ENCODE measurements at places on chromosomes 6 and 20. TPM values are rescaled to one million over a fixed set of nuclear protein-coding genes. Genes with fewer than 3 reads are reported as not detected.

GRCh38 chr6:155041741-155042279, 46.7 kb downstream of the TIAM2 start:
- peak; percentile 78 for DNase-seq
- H3K4me3 ChIP-seq = no peak overlapping the region
- H3K27ac ChIP-seq = peak overlapping the region; percentile 48
- peaks cover 10% of the 10 kb centered on the region for H3K4me1 ChIP-seq

- no peak for DNase-seq
- no peaks in the 10 kb centered on the region for H3K4me1 ChIP-seq
- no peaks in the 10 kb centered on the region for H3K27me3 ChIP-seq
- H3K36me3 ChIP-seq = no peaks in the 10 kb centered on the region
- H3K4me3 ChIP-seq = no peak overlapping the region
These were observed 202.3 kb downstream of the ERMARD start for GRCh38 chr6:169953686-169954085.

The HTR1B gene
- not detected for total RNA-seq

DNA sequence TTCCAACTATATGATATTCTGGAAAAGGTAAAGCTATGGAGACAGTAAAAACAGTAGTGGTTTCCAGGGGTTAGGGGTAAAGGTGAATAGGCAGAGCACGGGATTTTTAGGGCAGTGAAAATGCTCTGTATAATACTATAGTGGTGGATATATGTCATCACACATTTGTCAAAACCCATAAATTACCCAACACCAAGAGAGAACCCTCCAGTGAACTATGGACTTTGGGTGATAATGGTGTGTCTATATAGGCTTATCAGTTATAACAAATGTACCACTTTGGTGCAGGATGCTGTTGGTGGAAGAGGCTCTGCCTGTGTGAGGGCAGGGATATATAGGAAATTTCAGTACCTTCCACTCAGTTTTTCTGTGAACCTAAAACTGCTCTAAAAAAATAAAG, 149.9 kb downstream of the GPX5 start:
- H3K27me3 ChIP-seq = peaks cover 4% of the 10 kb centered on the region
- no peaks in the 10 kb centered on the region for H3K4me1 ChIP-seq
- no peak for DNase-seq
- no peak overlapping the region for H3K4me3 ChIP-seq
- no peaks in the 10 kb centered on the region for H3K36me3 ChIP-seq

- H3K4me3 ChIP-seq = no peak overlapping the region
- H3K36me3 ChIP-seq = no peaks in the 10 kb centered on the region
- DNase-seq = no peak
- H3K27ac ChIP-seq = no peak overlapping the region
- no peaks in the 10 kb centered on the region for H3K27me3 ChIP-seq
- no peaks in the 10 kb centered on the region for H3K4me1 ChIP-seq
These were observed 18.3 kb upstream of the CITED2 start for GRCh38 chr6:139392794-139393193.

DNA sequence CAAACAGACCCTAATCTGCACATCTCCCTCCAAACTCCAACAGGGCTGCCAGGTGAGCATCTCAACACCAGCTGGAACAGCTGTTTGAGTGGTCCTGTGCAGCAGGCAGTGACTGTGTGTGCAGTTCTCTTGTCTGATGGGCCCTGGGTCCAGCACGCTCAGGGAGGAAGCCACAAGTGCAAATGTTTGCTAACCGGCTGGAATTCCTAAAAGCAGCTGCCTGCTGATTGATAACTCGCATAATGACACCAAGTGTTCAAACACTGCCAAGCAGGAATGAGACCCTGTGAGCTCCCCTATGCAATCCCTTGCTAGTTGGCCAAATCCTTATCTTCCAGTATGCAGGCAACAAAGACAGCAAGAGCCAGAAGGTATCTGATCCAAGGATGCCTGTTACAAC, 650.6 kb downstream of the CBLN4 start:
- no peak overlapping the region for H3K4me3 ChIP-seq
- no peak overlapping the region for H3K27ac ChIP-seq
- H3K4me1 ChIP-seq = no peaks in the 10 kb centered on the region
- H3K27me3 ChIP-seq = no peaks in the 10 kb centered on the region
- H3K36me3 ChIP-seq = no peaks in the 10 kb centered on the region
- no peak for DNase-seq

Data from thyroid gland (tissue), 4 donors.